Iris pigment epithelial cell (primary cell): ENCODE measurements at places on chromosomes 4 and X.
A peak's percentile ranks its signal among the peaks of the same experiment; 100 is the strongest.

- DNase-seq, result peak; percentile 3
Observed at GRCh38 chr4:111717921-111718320, 427.3 kb upstream of the FAM241A start.

- DNase-seq, result peak; percentile 89
Observed at GRCh38 chr4:146175541-146176453, at the start of gene LSM6. Gene LSM6 (plus strand): TSS chr4:146175718. CDS start chr4:146182922, 7,204 bp downstream.

GRCh38 chr4:30854531-30854930 lies 134.4 kb downstream of the PCDH7 start:
- peak; percentile 54 for DNase-seq

- no peak for DNase-seq
Observed at GRCh38 chrX:130030826-130031225, 48.4 kb downstream of the BCORL1 start.

- no peak for DNase-seq
Observed at GRCh38 chrX:99663136-99663535, 746.9 kb downstream of the PCDH19 start.

DNA sequence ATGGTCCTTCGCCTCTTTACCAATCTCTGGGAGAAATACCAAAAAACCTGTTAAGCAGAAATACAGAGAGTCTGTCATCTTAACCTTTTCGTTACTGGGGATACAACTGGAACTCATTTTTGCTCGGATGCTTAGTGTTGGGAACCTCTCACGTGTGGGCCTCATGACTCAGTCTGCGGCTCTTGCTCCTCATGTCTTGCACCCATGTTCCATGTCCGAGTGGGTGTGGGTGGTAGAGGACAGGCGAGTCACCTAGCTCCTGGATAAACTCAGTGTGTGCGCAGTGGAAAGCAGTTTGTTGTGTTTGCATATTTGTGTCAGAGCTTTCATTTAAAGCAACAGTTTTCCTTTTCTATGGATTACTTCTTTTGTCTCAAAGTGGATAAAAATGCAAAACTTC lies 70.6 kb downstream of the TNIP2 start:
- DNase-seq, result peak; percentile 29

DNA sequence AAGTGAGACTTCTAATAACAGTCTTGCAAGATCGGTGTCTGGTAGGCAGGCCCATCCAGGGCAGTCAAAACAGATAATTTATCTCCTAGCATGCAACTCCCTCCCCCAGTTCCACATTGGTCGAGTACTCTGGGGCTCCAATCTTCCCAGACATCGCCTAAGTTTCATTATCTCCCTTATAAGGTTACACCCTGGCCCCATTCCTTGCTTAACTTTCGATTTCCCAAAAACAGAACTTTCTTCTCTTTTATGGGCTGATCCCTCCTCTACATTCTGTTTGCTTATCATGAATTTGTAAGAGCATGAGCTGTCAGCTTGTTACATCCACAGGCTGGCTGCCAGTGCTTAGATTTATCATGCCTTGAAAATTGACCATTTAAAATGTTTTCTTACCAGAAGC lies 471.3 kb downstream of the TECRL start:
- no peak for DNase-seq

GRCh38 chrX:1717373-1717772 lies 102.5 kb downstream of the ASMT start:
- no peak for DNase-seq

DNA sequence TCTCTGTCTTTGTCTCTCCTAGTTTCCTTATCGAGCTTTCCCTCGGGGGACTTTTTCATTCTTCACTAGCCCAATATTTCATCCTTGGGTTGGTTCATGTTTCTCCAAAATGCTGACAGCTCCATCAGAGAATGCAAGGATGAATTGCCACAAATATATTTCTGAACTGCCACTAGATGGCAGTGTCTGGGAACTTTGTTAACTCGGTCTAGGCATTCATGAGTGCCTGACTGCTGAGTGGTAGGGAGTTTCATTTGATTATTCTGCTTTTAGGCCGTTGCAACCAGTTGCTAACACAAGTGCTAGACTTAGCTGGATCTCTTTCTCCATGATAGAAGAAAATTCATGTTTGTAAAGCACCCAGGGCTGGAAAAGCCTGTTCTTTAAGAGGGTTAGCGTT lies 73.5 kb upstream of the RAP2C start:
- peak; percentile 61 for DNase-seq

- DNase-seq, result no peak
Observed at GRCh38 chr4:3834186-3834662, 68.0 kb downstream of the ADRA2C start.

DNA sequence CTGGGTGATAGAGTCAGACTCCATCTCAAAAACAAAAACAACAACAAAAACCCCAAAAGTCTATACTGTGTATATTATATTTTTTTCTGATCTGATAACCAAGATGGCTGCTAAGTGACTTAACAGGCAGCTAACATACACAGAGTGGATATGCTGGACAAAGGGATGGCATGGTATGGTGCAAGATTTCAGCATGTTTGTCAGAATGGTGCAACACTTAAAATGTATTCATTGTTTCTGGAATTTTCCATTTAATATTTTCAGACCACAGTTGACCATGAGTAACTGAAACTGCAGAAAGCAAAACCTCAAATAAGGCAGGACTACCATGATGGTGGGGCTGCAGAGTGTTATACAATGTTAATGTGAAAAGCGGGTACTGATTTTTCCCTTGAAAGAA lies 6.1 kb upstream of the BOD1L1 start:
- DNase-seq, result peak; percentile 13

DNA sequence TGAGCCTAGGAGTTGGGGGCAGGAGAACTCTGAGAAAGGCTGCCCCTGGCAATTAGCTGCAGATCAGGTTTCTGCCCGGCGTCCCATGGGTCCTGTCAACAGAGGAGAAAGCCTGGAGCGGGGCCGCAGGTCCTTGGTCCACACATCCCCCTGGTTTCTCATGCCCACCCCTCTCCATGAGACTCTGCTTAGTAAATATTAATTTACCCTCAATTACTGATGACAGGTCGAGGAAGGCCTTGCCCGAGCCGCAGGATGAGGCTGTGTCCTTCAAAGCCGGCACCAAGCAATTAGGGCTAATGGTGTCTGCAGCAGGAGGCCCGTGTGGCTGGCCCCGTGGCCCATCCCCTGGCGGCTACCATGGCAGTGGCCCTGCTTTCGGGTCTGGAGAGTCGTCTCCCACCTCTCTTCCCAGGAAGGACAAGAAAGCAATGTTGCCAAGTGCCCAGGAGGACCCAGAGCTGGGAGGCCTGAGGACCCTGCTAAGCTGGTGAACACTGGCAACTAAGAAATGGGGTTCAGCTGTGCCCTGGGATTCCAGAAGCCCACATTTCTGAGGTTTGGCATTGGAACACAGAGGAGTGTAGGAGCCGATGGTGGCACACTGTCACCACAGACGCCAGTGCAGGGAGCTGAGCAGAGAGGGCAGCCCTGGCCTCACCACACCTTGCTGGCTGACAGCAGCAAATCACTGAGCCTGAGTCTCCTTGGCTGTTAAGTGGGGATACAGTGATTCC lies 114.6 kb downstream of the CPZ start:
- DNase-seq, result no peak

- DNase-seq, result no peak
Observed at GRCh38 chrX:65635378-65635777, 32.1 kb upstream of the MSN start.

- no peak for DNase-seq
Observed at GRCh38 chr4:52551487-52551886, 107.6 kb downstream of the USP46 start.
